ENCODE measurements at places on chromosomes 1 and 21. TPM values are rescaled to one million over a fixed set of nuclear protein-coding genes. Genes with fewer than 3 reads are reported as not detected.

The AKNAD1 gene
- polyA plus RNA-seq, result not detected

The ERICH3 gene
- polyA plus RNA-seq, result not detected

The TNFRSF18 gene
- 0.39 TPM for polyA plus RNA-seq

The DNAI4 gene
- polyA plus RNA-seq, result 14.2 TPM

Data from cardiac muscle cell (in vitro differentiated cells and primary cell).